Activated CD8-positive, alpha-beta memory T cell treated with anti-CD3 and anti-CD28 coated beads for 1 hour (primary cell): ENCODE measurements at places on chromosomes 7 and 10.

- DNase-seq: no peak
Observed at GRCh38 chr7:44104860-44105771, 971 bp downstream of the AEBP1 start.

DNA sequence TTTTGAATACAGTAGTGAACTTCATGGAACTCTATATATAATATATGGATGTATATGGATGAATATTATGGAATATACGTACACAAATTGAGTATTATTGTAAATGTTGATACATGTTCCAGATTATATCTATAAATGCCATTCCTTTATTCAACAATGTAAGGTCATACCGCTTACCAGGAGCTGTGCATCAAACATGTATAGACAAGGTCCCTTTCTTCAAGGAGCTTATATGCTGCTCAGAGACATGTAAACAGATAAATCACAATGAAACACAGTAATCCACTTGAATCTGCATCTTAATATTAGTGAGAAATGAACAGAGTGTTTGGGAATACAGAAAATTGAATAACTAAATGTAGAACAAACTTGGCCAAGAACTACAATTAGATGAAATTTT is 898 bp upstream of the SEM1 start:
- no peak for DNase-seq

GRCh38 chr7:27784399-27785053 is 44.6 kb downstream of the TAX1BP1 start:
- DNase-seq: no peak

GRCh38 chr10:59891936-59892335 is 14.4 kb downstream of the CCDC6 start:
- no peak for DNase-seq

DNA sequence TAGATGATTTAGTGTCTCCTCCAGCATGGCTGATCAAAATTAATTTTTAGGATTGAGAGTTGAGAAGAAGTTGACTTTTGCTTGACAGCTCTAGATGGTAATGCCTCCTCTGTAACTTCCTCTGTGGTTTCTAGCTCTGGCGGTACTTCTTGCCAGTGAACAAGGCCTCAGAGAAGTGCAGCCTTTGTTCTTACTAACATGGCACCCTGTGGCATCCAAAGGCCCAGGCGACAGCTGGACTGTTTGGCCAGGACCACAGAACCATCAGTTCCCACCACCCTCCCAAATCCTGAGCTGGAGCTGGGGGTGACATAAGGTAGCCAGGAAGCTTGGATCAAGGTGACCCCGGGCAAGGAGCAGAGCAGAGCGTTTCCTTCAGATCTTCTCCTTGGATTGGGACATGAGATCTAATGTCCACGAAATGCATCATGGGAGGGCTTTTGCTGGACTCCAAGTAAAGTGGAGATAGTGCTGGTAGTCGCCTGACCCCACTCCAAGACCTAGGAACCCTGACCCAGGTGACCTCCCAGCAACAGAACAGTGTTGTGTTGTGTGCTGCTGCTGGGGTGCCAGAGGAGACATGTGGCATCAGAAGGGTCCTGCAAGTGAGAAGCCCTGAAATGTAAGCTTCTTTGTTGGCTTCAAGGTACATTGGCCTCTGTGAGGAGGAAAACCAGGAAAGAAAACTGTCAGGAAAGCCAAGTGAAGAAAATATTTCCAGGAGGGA is 41.8 kb downstream of the APBB1IP start:
- no peak for DNase-seq

- no peak for DNase-seq
Observed at GRCh38 chr7:157073949-157074624, 63.6 kb upstream of the MNX1 start.

DNA sequence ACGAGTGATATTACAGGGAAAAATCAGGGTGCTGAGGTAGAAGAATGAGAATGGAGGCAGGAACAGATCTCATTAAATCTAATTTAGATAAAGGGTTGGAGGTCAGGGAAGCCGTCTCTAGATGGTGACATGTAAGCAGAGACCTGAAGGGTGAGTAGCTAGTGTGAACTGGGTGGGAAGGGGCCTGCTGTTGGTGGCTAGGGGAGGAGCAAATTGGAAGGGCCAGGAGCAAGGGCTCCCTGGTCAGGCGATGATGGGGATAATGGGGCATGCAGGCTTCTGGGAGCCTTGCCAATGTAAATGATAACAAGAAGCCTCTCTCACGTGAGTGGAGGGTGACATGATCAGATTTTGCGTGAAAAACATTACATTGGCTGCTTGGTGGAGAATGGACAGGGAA is 76.3 kb downstream of the WDFY4 start:
- DNase-seq: no peak

DNA sequence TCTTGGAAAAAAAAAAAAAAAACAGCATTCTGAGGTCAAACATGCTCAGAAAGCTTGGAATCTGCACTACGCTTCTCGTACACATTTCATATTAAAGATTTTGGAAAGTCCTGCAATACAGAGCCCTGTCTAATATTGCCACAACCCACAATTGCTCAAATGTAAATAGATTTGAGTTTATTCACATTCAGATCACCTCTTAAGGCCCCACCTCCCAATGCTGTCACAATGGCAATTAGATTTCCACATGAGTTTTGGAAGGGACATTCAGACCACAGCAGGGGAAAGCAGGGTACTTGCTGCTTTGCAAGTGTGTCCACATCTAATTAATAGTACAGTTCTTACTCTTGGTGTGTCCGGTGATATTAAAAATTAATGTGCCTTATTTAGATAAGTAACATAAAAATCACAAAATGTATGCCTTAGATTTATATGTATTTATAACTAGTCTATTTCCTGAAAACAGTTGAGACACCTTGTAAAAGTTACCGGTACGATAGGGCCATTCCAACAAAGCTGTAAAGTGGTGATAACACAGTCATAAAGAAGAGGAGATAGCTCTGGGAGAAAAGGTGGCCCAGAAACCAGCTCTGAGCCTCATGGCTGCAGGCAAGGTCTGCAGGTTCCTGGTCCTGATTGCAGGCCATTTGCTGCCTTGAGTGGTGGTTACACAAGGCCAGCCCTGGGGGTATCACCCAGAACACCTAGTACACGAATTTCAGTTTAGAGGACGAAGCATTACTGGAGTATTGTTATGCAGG is 27.9 kb downstream of the EGFR start:
- DNase-seq: no peak

GRCh38 chr7:137932881-137933269 is 69.0 kb downstream of the CREB3L2 start:
- DNase-seq: no peak

- DNase-seq: no peak
Observed at GRCh38 chr7:95777269-95777668, 4.9 kb downstream of the DYNC1I1 start.

- DNase-seq: no peak
Observed at GRCh38 chr10:80441831-80442230, 12.3 kb upstream of the TSPAN14 start.

DNA sequence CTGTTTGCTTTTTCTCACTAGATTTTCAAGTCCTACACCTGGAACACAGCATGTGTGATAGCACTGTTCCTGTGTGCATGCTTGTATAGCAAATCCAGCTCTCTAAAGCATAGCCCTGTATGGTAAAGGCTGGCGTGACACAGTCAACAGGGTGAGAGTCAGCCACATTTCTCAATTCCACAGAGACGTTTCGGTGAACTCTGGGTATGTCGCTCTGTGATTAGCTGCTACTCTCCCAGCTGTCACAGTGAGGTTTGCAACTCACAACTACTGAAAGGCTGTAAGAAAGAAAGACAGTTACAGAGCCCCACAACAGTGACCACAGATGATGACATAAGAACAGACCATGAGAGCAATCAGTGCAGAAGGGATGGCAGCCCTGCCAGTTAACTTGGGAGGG is 170.6 kb upstream of the IMMP2L start:
- no peak for DNase-seq

DNA sequence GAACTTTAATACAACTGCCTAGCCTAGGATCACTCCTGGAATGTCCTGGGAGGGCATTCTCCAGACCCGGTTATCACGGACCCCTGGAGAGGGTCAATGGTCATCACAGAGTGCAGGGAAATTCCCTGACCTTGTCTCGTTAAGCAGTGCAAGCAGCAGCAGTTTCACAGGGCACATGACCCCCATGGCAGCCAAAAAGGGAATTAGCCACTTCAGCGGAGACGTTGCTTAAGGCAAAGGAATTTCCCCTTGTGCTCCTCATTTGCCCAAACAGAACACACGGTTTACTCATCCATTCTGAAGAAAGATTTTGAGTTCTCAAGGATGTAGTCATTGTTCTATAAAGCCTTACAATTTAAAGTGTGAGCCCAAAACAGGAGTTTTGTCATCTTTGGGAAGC is 260.3 kb downstream of the SNX13 start:
- no peak for DNase-seq

- DNase-seq: no peak
Observed at GRCh38 chr10:112695539-112695938, 248.5 kb downstream of the VTI1A start.

DNA sequence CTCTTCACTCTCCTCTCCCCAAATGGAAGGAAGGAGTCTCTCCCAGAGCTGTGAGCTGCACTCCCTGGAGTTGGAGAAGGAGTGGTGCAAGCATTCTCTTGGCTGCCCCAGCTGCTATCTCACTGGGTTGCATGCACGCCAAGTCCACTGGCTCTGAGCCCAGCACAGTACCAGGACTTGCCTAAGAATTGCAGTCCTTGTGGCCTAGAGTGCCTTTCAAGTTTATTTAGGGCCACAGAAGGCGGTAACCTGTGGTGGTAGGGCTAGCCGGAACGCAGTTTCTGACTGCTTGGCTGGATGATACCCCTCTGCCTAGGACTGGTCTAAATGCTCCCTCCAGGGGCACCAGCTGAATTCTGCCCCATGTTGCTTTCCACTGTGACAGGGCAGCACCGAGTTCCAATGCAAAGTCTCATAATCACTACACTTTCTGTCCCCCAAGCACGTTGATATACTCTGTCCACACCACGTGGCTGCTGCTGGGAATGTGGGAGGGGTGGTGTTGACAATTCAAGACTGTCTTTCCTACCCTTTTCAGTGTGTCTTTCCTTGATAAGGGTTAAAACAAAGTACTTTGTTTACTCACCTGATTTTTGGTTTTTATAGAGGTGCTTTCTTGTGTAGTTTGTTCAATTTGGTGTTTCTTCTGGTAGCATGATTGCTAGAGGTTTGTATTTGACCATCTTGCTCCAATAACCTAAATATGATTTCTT is 57.0 kb downstream of the PHTF2 start:
- DNase-seq: no peak

DNA sequence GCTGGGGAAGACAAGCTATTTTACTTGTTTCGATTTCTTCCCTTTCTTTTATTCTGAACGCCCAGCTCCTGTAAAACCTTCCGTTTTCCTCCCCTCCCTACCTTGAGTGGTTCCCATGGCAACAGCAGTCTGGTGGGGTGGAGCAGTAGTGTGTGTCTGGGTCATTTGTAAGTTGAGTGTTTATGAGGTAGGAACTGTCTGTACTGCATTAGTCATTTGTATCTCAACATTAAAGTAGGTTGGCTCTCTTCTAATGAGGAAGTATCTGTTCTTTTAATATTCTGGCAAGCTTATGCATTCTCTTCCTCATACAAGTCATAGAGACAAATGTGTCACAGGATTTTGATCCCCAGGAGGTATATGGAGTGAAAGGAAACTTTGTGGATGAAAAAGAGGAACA is 85.3 kb upstream of the CCDC6 start:
- no peak for DNase-seq
